ENCODE measurements at places on chromosomes 4 and X.
A peak's percentile ranks its signal among the peaks of the same experiment; 100 is the strongest.

- DNase-seq: peak; percentile 9
These were observed 30.1 kb downstream of the TEX13A start for GRCh38 chrX:105190252-105190853.

DNA sequence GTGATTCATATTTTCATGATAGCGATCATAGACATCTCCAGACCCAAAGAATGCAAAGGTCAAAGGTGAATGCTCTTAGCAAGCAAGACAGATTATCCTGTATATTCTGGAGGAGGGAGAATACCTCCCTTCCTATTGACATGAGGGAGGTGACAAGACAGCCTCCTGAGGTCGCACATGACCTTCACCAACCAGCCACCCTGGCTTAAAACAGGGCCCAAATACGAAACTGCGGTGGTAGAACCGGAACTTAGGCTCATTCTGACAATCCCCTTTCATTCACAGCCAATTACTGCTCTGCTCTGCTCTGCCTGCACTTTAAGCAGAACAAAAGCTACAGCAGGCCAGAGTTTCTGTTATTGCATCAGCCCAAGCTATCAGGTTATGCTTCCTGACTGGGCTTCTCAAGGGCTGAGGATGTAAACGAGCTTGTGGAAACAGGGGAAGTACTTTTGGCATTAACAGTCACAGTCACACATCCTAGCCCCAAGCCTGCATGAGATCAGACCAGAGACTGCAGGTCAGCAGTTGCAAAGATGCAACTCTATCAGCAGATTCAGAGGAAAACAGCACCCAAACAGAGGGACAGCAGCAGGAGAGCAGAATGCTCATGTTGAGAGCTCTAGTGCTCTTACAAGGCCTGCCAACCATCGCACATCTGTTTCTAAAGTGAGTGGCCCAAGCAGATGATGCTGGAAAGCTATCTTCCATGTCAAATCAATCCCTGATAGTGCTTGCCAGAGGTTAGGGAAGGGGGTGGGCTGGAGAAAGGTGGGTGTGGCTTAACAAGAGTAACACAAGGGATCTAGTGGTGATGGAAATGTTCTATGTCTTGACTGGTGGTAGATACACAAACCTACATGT, 51.3 kb upstream of the MAP3K15 start:
- no peak for DNase-seq

- no peak for DNase-seq
These were observed 13.8 kb downstream of the RAB28 start for GRCh38 chr4:13470379-13470778.

DNA sequence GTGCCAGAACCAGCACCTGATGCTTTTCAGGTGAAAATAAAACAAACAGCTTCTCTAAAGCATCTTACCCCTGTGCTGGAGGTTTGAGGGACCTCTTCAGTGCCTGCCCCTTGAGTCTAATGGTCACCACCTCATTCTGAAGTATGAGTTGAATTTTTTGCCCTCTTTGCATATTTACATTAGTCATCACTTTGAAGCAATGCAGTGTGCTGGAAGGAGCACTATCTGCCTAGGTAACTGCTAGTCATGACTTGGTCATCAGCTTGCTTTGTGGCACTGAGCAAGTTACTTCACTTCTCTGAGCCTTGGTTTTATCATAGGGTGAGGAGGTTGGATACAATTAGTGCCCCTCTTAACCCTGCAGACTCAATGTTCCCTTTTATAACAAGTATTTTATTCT, 44.9 kb downstream of the SPATA18 start:
- DNase-seq: no peak

GRCh38 chr4:3317011-3317655, 24.3 kb downstream of the RGS12 start:
- DNase-seq: no peak

DNA sequence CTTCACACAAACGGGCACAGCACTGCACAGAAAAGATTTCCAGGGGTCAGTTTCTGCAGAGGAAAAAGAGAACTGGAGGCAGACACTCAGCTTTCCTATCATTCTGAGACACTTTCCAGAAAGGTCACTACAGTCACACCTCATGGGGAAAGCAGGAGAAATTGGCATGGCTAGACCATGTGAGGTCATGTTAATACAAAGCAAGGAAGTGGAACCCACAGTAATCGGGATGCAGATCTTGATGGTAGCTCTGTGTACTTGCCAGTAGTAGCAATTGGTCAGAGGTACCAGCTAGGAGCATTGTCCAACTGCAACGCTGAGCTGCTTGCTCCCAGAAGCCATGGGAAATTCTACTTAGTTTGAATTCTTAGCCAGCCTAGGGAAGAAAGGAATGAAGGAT, 255.3 kb upstream of the PCDH10 start:
- no peak for DNase-seq

DNA sequence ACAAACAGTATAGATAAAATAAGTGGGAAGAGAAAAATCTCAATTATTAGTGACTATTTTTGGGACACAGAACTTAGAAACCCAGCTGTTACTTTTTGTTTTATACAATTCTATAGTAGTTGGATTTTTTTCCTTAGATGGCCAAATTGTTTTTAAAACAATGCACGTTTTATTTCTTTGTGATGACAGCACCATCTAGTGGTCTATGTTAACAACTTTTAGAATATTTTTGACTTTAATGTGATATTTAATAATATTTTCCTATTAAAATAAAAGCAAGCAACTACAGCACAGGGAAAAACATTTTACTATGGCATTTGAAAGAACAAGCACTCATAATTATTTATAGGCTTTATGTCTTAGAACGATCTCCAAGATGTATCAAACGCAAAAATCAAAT, 5.6 kb upstream of the SMIM31 start:
- no peak for DNase-seq

DNA sequence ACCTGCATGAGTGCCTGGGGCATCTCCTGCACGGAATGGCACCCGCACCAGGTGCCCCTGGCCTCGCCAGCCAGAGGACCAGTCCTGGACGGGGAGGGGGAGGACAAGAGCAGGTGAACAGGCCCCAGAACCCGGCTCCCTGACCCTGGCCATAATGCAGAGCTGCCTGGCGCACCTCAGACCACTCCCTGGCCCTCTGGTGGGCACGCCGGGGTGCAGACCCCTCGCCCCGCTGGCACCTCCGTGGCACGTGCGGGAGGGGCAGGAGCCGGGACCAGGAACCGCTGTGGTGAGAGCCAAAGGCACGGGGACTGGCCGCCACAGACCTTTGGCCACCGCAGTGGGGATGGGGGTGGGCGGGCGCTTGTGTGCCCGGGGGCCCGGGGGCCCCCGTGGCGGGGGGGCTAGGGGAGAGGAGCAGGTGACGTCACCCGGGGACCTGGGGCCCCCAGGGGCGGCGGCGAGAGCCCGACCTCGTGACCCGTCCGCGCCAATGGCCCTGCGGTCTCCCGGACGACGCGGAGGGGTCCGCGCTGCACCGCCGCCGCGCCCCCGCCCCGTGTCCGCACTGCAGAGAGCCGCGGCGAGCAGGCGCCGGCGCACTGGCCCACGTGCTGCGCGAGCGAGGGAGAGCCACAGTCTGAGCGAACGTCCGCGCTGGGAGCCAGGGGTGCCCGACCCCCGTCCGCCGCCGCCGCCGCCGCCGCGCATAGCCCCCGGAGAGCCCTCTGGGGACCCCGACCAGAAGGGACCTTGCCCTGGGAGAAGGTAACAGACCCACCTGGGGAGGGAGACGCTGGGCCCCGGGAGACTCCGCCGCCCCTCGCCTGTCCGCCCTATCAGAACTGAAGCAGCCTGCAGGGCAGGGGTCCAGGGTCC, at the start of gene PNMA3:
Gene PNMA3 (plus strand): TSS at position 600 of the 879 bp plus-strand sequence. CDS start 586 bp downstream, outside the sequence.
- no peak for DNase-seq

DNA sequence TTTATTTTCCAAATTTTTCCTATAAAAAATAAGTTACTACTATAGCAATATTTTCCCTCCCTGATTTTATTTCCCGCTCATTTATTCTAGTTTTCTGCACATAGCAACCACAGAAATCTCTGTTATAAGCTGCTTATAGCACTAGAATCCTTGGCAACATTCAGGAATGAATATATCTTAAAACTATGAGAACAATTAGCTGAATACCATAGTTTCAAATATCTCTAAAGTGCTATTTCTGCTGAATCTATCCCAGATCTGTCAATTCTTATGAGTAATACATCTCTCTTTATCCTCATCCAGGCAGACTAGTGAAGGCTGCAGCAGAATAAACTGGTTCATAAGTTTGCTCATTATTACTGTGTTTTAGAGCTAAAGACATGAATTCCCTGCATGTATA, 622.9 kb upstream of the DIPK2B start:
- DNase-seq: no peak

GRCh38 chr4:136861091-136861490, 671.2 kb downstream of the PCDH18 start:
- DNase-seq: no peak

- no peak for DNase-seq
These were observed 1.4 kb upstream of the CRMP1 start for GRCh38 chr4:5894266-5894665.

GRCh38 chr4:60129740-60130139, 1070.4 kb upstream of the ADGRL3 start:
- no peak for DNase-seq

DNA sequence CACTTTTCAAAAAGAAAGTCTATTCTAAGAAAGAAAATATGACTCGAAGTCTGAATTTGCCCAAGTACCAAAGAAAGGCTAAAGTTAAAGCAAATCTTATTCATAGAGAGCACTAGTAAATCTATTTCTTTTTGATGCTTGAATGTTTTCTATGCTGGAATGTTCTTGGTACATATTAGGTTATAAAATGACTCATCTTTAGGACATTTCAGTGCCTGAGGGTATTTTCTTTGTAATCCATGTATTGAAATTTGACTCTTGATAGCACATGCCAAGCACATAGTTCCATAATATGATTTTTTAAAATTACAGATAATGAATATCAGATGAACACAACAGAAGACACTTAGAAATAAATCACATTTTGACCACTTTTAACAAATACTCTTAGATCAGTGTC, 232.8 kb downstream of the TRIML1 start:
- DNase-seq: no peak

DNA sequence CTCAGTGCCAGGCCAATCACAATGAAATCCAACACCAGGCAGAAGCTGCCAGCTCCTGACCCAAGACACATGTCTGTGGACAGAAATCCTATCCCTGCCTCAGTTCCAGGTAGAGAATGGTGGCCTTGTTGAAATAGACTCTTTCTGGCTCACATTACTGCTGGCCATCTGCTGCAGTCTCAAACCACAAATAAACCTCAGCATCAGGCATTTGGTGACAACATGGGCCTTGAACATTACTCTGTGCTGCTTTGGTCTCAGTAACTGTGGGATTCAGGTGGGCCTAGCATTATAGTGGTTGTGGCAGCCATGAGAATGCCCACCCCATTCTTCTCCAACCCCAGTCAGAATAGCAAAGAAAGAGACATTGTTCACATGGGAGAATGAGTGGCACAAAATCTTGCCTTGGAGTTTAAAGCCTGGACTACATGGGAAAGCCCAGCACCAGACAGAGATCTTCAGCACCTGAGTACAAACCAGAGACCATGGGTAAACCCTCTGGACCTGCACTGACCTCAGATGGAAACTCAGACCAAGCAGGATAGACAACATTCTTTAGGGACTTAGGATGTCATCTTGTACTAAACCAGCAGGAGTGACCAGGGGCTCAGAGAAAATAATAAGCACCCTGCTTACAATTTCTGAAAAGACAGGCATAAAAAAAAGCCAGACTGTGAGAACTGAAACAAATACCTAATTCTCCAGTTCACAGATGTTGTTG, 50.4 kb upstream of the TRAM1L1 start:
- no peak for DNase-seq

GRCh38 chr4:11197631-11198341, 230.9 kb downstream of the HS3ST1 start:
- no peak for DNase-seq

DNA sequence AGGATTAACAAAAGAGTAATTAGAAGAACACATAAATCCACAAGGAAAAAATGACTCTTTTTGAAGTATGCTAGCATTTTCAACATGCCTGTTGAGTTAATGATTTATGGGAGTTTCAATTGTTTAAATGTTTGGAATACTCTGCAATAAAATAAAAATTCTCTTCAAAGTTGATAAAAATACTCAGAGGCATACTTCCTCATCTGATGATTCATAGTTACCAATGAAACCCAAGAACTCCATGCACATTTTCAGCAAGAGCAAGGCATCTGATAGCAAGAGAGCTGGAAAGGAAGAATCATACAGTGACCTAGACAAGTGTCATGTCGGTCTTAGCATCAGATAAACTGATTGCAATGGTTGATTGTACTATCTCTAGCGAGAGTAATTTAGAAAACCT, 443.7 kb upstream of the ATOH1 start:
- no peak for DNase-seq

DNA sequence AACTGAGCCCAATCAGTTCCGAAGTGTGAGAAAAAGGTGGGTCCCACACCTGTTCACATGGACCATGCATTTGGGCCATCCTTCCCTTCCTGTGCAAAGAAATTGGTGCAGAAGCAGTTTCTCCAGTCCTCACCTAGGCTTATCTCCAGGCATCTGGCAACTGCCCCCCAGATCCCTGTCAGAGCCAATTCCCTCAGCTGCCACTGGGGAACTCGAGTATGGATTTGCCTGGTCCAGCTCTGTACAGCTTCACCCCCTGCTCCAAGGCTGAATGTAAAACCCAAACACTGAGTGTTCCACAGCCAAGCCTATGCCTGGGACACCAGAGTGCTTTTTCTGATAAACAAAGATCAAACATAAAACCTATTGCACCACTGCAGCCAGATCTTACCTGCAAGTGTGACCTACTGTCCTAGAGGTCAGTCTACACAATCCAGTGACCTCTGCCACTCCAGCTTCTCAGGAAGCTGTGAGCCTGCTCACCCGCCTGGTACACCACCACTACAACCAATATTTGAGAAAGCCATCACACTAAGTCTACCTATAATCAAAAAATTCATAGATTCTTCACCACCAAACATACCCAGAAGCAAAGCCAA, 136.4 kb downstream of the STPG2 start:
- no peak for DNase-seq

GRCh38 chrX:26522501-26522900, 306.5 kb downstream of the MAGEB5 start:
- no peak for DNase-seq

GRCh38 chr4:99389606-99390005, 37.1 kb upstream of the ADH1C start:
- DNase-seq: no peak

DNA sequence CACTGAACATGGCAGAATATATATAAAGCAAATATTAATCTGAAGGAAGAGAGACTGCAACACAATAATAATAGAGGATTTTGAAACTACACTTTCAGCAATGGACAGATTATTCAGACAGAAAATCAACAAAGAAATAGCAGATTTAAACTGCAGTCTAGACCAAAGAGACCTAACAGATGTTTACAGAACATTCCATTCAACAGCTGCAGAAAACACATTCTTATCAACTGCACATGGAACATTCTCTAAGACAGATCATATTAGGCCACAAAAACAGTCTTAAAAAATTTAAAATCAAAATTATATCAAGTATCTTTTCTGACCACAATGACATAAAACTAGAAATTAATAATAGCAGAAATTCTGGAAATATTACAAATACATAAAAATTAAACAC, 27.1 kb downstream of the CENPE start:
- no peak for DNase-seq

DNA sequence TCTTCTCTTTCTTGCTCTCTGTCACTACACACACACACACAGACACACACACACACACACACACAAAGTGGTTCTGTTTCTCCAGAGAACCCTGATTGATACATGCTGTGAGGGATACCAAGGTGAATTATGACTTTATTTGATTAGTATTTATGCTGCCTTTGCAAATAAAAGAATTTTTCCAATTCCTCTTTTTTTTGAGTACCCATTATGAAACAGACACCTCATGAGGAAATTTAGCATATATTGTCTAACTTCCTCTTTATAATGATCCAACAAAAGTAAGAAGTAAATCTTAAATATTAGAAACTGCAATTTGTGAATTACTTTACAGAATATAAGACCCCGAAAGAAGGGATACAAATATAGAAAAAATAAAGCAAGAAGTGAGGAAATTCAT, 14.3 kb upstream of the RAB28 start:
- DNase-seq: no peak

All from hematopoietic multipotent progenitor cell treated with erythropoietin and hydrocortisone succinate and interleukin-3 and kit ligand, for 17 days (in vitro differentiated cells).